Kidney capillary endothelial cell (primary cell): ENCODE measurements at places on chromosomes 4 and X.
A peak's percentile ranks its signal among the peaks of the same experiment; 100 is the strongest.

DNA sequence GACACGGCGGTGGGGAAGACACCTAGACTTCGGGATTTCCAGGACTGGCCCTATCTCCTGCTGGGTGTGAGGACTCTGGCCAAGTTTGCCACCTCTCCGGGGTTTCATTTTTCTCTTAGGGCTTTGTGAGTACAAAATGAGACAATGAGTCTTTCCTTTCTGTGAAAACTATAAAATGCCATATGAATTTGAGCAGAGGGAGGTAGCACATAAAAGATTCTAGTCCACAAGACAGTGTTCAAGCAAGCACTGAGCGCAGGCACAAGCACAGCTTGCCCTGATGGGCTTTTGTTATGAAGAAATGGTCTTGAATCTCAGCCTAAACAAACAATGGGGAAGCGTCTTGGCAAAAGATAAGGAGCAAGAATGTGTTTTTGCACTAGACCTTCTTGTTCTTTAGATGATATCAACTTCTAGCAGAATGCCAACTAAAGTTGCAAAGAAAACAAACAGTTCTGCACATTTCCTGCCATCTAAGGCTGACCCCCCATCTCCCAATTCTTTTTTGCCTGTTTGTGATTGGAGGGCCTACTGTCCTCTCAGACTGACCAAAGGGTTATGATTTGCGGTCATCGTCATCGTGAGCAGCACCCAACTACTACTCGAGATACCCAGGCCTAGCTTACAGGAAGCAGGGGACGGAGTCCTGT is 73.0 kb upstream of the ZNF518B start:
- no peak for DNase-seq

- DNase-seq = peak; percentile 44
These were observed 1.1 kb upstream of the CUL4B start for GRCh38 chrX:120561634-120562568.

- no peak for DNase-seq
These were observed 128.3 kb upstream of the EPHA5 start for GRCh38 chr4:65798498-65799127.

GRCh38 chr4:40193578-40193977 is 3.3 kb upstream of the RHOH start:
- DNase-seq = no peak

GRCh38 chr4:108483650-108484049 is 136.7 kb upstream of the RPL34 start:
- DNase-seq = no peak

- DNase-seq = no peak
These were observed 659.6 kb upstream of the INTU start for GRCh38 chr4:126973201-126973600.
